ENCODE measurements at places on chromosomes 1 and 21. TPM values are rescaled to one million over a fixed set of nuclear protein-coding genes. Genes with fewer than 3 reads are reported as not detected.
A peak's percentile ranks its signal among the peaks of the same experiment; 100 is the strongest.

DNA sequence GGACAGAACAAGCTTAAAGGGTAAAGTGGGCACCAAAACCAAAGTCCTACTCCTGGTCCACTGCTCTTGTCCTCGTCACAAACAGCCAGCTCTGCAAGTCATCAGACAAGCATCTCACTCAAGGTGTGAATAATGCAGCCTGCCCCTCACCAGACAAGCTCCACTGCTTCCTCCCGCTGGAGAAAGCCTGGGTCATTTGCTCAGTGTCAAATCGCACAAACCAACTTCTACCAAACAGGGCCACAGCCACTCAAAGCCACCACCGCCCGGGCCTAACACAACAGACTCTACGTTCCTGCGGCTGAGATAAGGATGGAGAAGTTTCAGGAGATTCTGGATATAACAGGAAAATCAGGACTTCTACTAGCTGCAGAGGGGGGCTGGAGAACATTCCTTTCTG, 3.3 kb downstream of the SSBP3 start:
- H3K27me3 ChIP-seq, result peaks cover 3% of the 10 kb centered on the region
- peaks cover 50% of the 10 kb centered on the region for H3K4me1 ChIP-seq
- H3K27ac ChIP-seq, result no peak overlapping the region
- no peak for DNase-seq
- peak overlapping the region; percentile 92 for H3K4me3 ChIP-seq

DNA sequence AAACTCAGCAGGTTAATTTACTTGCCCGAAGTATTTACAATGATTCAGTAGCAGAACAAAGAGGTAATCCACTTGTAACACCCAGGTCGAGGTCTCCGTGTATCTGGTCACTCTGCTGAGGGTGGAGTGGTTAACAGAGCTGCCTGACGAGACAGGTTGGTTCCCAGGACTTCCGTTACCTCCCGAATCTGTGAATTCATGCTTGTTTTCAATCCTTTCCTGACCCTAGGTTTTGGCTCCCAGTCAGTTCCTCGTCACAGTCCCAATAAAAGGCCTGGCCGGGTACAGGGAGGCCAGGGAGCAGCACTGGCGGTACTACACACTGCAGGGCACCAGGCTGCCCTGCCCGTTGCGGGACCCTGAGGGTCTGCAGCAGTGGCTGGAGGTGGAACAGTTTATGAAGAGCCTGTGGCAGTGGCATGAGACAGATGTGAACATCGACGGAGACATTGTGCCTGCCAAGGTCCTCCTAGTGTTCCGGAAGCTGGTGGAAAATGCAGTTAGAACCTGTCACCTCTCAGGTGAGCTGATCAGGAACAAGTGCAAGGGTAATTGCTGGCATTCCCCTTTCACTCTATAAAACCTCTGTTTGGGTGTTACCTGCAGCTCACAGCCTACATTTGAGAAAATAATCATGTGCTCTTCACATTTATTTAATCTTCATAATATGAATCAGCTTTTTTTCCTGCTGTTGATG, 12.8 kb downstream of the MAB21L3 start:
- no peak for DNase-seq
- H3K4me3 ChIP-seq, result no peak overlapping the region
- H3K27me3 ChIP-seq, result no peaks in the 10 kb centered on the region

DNA sequence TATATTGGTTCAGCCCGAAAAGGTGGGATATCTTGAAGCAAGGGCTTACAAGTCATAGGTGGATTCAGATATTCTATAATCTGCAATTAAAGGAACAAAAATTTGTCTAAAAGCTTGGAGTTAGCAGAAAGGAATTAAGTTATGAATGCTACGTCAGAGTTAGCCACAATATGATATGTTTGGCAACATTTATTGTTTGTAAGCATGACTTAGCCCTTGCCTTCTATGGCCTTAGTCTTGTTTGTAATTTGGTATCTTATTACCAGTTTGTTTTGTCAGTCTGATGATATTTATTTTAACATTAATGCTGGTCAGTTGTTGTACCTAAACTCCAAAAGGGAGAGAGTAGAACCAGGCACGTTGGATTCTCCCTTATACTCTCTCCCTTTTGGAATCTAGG, 43.1 kb upstream of the SUCO start:
- H3K27ac ChIP-seq, result no peak overlapping the region
- H3K4me3 ChIP-seq, result no peak overlapping the region
- DNase-seq, result no peak
- peaks cover 11% of the 10 kb centered on the region for H3K4me1 ChIP-seq

DNA sequence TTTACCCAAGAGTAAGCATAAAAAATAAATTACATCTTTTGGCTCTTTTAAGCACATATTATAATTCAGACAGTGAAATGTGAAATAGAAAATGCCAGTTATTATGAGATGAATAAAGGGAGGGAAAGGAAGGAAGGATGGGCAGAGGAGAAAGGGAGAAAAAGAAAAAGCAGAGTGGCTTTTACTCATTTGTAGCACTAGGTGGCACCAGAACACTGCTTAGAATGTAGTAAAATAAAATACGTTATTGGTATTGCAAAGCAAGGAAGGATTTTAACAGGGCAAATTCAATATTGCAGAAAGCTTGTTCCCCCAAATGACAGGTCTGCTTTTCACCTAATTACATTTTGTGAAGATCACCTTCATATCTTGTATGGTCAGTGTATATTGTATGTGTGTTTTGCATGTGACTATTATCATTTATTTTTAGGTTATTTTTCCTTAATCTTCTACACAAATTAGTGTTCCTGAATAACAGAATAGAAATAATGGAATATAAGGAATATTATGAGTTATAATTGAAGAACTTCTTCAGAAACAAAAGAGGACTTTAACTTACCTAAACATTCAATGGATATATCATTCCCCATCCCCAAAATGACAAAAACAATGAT, 9.1 kb upstream of the PCNX2 start:
- no peaks in the 10 kb centered on the region for H3K36me3 ChIP-seq
- no peak overlapping the region for H3K4me3 ChIP-seq
- H3K27me3 ChIP-seq, result no peaks in the 10 kb centered on the region
- no peak for DNase-seq

DNA sequence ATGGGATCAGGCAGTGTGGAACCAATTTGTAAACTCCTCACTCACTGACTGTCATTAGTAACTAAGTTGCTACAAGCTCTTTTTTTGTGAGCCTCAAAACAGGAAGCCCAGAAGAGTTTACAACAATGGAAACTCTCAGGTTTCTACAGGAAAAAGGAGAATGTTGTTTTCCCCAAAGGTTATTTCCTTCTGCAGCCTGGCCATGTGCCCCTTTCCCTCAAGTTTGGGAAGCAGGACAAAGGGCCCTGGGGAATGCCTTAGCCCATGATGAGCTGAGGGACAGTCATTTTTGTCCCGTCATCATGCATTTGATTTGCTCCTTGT, 395.9 kb downstream of the KIF26B start:
- peaks cover 14% of the 10 kb centered on the region for H3K27me3 ChIP-seq
- H3K27ac ChIP-seq, result peak overlapping the region; percentile 99
- H3K4me3 ChIP-seq, result peak overlapping the region; percentile 79

- H3K36me3 ChIP-seq, result no peaks in the 10 kb centered on the region
- DNase-seq, result no peak
- H3K27me3 ChIP-seq, result no peaks in the 10 kb centered on the region
- H3K4me3 ChIP-seq, result no peak overlapping the region
These were observed 61.4 kb upstream of the S1PR1 start for GRCh38 chr1:101175466-101175865.

The STUM gene
- total RNA-seq, result 0.08 TPM

The CD34 gene
- total RNA-seq, result 277 TPM
